ENCODE measurements at places on chromosomes 13 and 19.

- no peak for DNase-seq
Observed at GRCh38 chr13:40779796-40780285, 8.9 kb upstream of the MRPS31 start.

DNA sequence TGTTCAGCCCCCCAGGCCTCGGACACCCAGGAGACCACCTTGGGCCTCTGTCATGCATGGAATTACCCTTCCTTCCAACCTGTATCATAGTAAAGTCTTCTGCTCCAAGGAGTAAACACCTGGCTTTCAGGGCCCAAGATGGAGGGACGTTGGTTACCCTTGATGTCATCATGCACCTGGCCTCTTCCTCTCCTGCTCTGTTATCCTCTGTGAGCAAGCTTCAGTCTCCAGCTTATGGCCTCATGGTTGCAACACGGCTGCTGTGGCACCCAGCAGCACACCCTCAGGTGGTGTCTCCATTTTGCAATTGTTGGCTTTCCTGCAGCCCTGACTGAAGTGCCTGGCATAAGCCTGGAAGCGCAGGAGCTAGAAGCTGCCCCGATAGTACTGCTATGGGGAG is 4.0 kb upstream of the OVOL3 start:
- DNase-seq: no peak

DNA sequence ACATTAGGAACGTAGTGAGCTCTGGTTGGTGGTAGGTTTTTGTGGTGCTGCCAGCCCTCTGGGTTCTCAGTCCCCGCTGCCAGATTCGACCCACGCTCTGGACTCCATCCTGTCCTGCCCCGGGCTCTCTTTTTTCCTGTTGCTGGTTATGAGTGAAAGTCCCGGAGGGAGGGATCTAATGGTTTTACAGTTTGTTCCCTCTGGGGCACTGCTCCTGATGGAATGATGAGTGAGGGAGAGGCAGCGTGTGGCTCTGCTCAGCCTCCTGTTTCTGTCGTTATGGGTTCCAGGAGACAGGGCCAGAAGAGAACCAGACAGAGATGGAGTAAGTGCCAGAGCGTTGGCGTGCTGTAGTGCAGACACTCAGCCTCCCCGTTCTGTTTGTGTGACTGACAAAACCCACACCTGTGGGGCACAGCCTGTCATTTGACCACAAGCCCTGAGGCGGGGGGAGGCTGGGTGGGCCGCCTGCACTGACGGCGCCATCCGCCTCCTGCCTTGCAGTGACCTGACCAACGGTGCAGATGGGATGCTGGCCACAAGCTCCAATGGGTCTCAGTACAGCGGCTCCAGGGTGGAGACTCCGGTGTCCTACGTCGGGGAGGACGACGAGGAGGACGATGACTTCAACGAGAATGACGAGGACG is 18.3 kb downstream of the ATP4B start:
- peak; percentile 22 for DNase-seq

- DNase-seq: peak; percentile 77
Observed at GRCh38 chr19:5130371-5131030, 161.6 kb downstream of the KDM4B start.

DNA sequence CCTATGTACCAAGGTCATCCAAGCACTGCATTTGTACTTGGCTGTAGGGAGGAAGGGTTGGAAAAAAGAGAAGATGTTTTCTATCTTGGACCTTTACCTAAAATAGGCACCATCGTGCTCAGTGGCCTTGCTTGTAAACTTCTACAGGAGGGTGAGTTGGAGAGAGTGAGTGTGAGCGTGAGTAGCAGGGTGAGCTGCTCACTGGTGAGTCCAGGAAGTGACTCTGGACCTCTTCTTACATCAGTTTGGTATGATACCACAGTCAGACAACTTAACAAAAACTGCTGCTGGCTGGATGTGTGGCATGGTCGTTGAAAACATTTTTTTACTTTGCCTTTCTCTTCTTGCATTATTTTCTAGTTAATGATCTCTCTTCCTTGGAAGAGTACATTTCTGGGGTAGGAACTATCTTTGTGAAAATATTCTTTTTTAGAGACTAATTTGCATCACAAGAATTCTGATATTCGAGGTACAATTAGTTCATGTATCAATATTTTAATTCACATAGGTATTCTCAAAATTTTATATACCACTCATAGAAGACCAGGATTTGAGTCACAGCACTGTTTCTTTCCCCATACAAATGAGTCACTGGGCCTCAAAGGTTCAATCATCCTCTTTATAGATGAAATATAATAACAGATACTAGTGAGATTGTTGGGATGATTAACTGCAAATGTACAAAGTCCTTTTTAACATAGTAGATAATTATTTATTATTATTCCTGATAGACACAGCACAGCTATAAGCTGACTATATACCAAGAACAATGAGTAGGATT is 651 bp downstream of the SERPINE3 start:
- no peak for DNase-seq

DNA sequence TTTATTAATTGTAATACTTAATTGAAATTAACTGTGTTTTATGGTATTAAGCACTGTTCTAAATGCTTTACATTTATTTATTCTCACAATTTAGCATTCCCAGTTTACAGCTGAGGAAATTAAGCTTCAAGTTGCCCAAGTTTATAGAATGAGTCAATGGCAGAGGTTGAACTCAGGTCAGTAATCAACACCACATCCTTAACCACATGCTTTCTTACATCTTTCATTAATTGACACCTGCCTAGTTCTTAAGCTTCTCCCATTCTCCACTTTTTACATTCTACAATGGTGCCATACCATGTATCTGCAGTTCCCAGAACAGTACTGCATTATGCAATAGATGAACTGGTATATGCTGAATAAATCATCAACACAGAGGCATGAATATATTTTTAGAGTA is 11.7 kb upstream of the RBM26 start:
- DNase-seq: no peak

DNA sequence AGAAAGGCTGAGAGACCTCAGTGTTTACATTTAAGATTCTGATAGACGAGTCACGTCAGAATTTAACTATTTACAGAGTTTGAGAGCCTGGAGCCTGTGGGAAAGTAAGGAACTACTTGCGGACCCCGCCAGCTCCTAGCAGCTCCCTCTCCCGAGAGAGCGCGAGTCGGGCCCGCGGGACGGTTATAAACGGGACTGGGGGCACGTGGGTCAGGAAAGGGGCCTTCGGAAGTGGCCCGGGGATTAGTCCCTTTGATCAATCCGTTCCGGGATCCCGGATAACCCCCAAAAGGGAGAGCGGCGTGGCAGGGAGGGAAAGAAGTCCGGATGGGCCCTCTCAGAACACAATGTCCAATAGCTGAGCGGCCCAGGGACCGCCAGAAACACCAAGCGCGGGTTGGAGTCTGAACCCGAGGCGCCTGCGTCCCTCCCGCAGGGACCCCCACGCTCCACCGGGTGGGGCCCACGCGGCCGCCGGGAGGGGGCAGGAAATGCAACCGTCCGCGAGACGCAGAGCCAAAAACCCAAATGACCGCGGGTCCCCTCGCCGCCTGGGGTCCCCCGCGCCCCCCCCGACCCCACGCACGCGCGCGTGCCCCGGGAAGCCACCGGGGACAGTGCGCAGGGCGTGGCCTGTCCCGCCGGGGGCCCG is 3.6 kb downstream of the ZIC5 start:
- DNase-seq: no peak

- no peak for DNase-seq
Observed at GRCh38 chr19:19120308-19121231, 17.7 kb downstream of the TMEM161A start.

DNA sequence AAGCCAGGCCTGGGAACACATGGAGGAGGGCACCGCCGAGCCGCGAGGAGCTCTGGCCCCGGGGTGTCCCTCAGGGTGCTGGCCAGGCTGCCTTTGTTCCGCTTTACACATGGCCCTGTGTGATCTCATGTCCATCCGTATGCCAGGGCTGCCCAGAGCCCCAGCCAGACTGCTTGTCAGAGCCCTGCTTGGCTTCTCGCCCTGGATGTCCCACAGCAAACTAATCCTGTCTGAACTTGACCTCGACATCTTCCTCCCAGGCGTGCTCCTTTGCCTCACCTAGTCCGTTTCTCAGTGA is 14.3 kb downstream of the BCKDHA start:
- no peak for DNase-seq

DNA sequence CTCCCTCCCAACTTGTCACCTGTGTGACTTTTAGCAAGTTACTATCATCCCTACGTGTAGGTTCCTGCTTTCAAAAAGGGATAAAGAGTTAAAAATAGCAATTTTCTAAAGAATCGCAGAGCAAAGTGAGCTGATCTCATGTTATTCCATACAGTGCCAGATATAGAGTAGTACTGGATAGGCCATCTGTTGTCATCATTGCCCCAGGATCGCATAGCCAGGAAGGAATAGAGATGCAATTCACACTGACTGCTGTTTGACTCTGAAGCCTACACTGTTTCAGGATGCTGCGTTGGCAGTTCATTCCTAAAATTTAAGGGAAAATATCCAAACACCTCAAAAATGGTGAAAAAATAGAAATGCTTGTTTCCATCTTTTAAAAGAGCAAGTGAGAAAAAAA is 138.9 kb downstream of the SHISA2 start:
- DNase-seq: no peak

GRCh38 chr13:66745307-66745706 is 484.8 kb downstream of the PCDH9 start:
- no peak for DNase-seq

GRCh38 chr19:54451331-54451871 is 2.4 kb downstream of the LENG8 start:
- peak; percentile 26 for DNase-seq

- DNase-seq: no peak
Observed at GRCh38 chr19:18605546-18606280, 886 bp downstream of the CRLF1 start.

GRCh38 chr13:102028868-102029267 is 373.0 kb downstream of the FGF14 start:
- DNase-seq: no peak

DNA sequence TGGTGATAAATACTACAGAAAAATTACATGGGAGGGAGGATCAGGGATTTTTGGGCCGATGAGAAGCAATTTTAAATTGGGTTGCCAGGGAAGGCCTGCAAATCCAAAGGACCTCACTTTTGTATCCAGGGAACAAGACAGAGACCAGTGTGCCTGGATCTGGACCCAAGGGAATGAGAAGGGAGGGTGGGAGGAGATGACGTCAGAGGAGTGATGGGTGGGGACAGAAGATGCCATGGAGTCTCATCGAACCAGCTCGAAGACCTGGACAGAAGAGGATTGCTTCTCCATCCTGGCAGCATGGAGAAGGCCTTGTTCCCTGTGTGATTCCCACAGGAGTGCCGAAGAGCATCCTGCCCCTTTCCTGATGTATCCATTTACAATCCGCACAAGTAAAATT is 68.9 kb downstream of the ITGBL1 start:
- no peak for DNase-seq

DNA sequence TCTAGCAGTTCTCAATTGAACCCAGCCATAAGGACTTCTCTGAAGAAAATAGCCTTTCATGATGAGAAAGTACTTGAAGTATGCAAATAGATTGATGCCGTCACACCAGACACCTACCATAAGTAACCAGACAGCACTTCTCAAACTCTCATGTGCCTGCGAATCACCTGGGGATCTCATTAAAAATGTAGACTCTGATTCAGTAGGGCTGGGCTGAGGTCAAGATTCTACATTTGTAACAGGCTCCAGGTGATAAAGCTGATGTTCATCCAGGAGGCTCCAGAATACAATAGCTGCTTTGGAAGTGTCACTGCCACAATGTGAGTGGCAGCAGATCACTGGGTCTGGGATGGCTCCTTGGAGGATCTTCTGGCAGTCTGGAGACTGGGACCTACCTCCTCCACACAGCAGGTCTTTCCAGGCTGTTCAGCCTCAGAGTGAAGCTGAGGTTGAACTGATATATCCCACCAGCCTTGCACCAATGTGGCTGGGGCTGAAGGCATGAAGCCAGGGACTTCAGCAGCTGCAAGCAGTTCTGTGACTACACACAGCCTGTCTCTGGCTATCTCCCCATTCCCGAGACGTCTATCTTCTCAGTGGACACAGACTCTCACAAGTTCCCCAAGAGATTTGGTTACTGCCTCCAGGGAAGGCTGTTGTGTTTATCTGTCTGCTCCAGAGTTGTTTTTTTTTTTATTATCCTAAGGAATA is 9.1 kb downstream of the MBNL2 start:
- no peak for DNase-seq

GRCh38 chr19:39133431-39134270 is 8.1 kb downstream of the PAK4 start:
- DNase-seq: no peak

GRCh38 chr19:15701757-15702533 is 25.9 kb upstream of the OR10H2 start:
- no peak for DNase-seq
